Bronchus fibroblast of lung (primary cell): ENCODE measurements at places on chromosomes 3 and 15. TPM values are rescaled to one million over a fixed set of nuclear protein-coding genes. Genes with fewer than 3 reads are reported as not detected.

SNTN gene
- total RNA-seq: not detected in 2 replicates

DPPA2 gene
- not detected in 2 replicates for total RNA-seq

MKRN3 gene
- total RNA-seq: under 0.01 TPM in 1 of 2 replicates, not detected in the other

BFSP2 gene
- not detected in 2 replicates for total RNA-seq

BDH1 gene
- total RNA-seq: 10.1 and 13.6 TPM in 2 replicates

IL5RA gene
- total RNA-seq: not detected in 2 replicates

CCR1 gene
- not detected in 2 replicates for total RNA-seq

TERC gene
- total RNA-seq: 92.2 and 99.0 TPM in 2 replicates

FAM81A gene
- total RNA-seq: 0.50 and 0.59 TPM in 2 replicates

CDAN1 gene
- total RNA-seq: 9.7 and 10.9 TPM in 2 replicates

FOXL2NB gene
- not detected in 2 replicates for total RNA-seq

TM6SF1 gene
- 3.0 and 4.2 TPM in 2 replicates for total RNA-seq
